ENCODE measurements at places on chromosomes 12 and 14.
A peak's percentile ranks its signal among the peaks of the same experiment; 100 is the strongest.

DNA sequence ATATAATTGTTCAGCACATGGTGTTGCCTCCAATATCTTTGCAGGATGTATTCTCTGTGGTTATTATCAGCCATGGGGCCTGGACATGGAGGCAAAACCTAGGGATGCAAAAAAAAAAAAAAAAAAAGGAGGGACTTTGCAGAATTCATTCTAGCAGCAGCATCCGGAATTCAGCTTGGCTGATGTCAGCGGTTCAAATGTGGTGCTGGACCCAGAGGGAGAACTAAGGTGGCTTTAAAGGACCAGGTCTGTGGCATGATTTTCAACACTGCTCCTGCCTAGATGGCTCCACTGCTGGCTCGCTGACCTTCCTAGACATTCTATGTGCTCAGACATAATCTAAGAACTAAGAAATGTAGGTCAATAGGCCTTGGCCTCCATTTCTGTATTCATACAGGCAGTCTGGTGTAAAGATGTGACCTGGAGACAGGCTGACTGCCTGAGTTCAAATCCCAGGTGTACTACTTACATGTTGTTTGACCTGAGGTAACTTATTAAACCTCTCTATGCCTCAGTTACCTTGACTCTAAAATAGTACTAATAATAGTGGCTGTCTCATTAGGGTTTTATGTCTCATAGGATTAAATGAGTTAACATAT lies 108.6 kb downstream of the PPM1A start:
- no peak for DNase-seq

- DNase-seq = no peak
Measured at GRCh38 chr14:26339381-26339780, 258.5 kb downstream of the NOVA1 start.

- no peak for DNase-seq
Measured at GRCh38 chr12:51361161-51362016, 14.9 kb upstream of the CELA1 start.

DNA sequence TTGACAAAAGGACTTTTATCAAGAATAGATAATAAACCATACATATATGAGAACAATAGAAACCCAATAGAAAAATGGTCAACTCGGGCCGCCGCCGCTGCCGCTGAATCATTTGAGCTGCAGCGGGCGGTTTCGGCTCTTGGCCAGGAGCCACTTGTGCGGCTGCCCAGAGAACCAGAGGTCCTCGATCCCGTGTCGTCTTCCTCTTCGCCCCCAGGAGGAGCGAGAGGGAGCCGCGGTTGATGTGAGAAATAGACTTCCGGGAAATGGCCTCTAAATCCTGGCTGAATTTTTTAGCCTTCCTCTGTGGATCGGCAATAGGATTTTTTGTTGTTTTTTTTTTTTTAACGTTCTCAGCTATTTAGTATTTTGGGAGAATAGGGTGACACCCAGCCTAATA lies 44.8 kb downstream of the CPSF6 start:
- peak; percentile 37 for DNase-seq

GRCh38 chr12:113069751-113070116 lies 13.2 kb downstream of the DTX1 start:
- DNase-seq = no peak

GRCh38 chr14:61454545-61454944 lies 133.2 kb downstream of the PRKCH start:
- no peak for DNase-seq

DNA sequence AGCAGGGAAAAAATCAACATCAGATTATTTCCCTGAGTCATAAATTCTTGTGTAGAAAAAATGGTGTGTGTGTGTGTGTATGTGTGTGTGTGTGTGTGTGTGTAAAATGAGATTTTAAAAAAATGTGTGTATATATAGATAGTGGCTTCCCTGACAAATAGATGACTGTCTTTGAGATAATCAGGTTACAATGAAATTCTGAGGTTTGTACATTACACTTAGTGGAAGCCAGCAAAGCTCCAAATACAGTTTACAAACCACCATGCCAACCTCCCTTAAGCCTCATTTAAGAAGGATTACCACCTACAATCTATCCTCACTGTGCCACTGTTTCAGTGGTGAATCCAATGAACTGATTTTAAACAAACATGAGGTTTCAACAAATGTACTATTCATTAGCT lies 93.8 kb downstream of the MED13L start:
- no peak for DNase-seq

- DNase-seq = no peak
Measured at GRCh38 chr14:100066962-100067361, 1.7 kb downstream of the EVL start.

GRCh38 chr12:1305063-1305434 lies 289.3 kb downstream of the FBXL14 start:
- DNase-seq = no peak

GRCh38 chr14:34966413-34966812 lies 16.4 kb upstream of the SRP54 start:
- no peak for DNase-seq

DNA sequence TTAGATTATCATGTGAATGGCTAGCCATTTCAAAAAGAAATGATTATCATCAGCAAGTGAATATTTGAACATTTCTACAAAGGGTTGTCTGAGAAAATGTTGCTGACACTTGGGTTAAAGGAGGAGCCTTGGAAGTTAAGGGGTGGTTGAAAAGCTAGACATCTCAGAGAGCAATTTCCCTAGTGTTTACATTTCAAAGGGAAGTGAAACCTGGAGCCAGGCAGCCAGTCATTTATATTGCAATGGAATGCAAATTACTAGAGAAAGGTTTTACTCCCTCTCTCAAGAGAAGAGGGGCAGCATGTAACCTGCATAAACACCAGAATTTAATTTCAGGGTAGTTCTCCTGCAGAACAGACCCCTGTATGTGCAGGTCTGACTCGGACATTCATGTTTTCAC lies 279.0 kb downstream of the SLC16A7 start:
- DNase-seq = no peak

- no peak for DNase-seq
Measured at GRCh38 chr12:47985596-47986290, 18.5 kb downstream of the COL2A1 start.

DNA sequence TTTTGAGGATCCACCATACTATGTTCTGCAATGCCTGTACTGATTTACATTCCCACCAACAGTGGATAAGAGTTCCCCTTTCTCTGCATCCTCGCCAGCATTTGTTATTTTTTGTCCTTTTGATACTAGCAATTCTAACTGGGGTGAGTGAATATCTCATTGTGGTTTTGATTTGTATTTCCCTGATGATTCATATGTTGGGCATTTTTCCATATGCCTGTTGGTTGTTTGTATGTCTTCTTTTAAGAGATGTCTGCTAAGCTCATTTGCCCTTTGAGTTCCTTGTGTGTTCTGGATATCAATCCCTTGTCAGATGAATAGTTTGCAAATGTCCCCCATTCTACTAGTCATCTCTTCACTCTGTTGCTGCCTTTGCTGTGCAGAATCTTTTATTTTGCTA lies 49.0 kb upstream of the MSRB3 start:
- DNase-seq = peak; percentile 54

DNA sequence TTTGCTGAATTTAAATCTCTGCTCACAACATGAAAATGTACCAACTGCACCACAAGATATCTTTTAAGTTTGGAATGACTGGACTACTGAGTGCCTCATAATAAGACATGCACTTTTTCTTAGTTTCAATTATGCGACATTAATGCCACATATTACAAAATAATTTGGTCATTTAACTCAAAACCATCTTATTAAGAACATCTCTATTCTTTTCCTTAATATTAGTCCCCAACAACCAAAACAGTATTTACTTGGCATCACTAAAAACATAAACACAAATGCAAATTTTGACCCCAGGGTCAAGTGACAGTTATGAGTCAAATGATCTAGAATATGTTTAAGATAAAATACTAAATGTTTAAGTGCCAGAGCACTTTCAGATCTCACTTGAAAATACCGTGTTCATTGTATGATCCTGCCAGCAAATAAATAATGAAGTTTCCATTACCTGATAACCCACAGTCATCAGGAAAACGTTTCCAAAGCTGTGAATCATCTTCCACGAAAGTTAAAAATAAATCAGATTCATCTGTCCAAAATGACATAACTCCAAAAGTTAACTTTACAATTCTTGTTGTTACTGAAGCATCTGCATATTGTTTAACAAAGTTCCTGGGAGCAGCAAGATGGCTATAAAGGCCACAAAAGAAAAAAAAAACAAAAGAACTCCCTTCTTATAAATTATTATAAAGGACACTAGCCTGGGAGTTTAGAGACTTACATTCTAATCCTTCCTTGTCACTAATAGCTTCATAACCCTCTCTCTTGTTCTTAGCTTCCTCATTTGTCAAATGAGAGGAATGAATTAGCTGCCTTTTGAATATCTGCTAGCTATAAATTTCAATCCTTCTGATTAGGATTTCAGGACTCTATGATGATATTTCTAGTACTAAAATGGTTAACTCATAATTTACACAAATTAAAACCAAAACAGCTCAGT lies 30.5 kb upstream of the AP4S1 start:
- no peak for DNase-seq

- DNase-seq = no peak
Measured at GRCh38 chr12:68269779-68270178, 16.4 kb upstream of the IL22 start.

Data from smooth muscle cell of the brain vasculature (primary cell).